ENCODE measurements at places on chromosomes 5 and 9.

GRCh38 chr5:157494178-157494832, 34.3 kb downstream of the NIPAL4 start:
- DNase-seq = no peak

GRCh38 chr5:173318881-173319620, 9.2 kb downstream of the STC2 start:
- DNase-seq = no peak

DNA sequence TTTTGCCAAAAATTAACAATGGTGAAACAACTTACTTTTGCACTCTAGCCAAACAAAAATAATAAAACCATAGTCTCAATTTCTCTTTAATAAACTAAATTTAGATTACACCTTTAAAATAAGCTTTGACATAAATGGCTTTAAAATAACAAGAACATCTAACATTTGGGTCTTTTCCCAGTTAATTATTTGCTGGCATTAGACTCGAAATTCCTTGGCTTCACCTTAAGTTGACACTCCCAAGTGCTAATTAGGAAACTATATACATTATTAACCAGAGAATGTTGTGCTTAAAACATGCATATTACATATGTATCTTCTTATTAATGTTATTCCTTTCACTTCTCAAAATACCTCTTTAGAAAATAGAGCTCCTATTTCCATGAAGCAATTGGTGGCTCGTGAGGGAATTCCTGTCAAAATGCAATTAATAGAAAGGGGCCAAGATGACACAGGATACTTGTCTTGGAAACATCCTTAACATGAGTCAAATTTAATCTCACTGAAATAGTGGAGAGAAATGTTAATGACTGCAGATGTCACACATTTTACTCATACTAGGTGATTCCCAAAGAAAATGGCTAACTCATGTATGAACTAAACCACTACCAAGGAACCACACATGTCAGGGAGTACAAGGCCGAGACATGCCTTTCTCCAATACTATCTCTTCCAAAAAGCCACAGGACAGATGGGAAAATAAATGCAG, 932.9 kb upstream of the DMAC1 start:
- no peak for DNase-seq

- DNase-seq = no peak
Measured at GRCh38 chr5:34616651-34617050, 39.5 kb upstream of the RAI14 start.

DNA sequence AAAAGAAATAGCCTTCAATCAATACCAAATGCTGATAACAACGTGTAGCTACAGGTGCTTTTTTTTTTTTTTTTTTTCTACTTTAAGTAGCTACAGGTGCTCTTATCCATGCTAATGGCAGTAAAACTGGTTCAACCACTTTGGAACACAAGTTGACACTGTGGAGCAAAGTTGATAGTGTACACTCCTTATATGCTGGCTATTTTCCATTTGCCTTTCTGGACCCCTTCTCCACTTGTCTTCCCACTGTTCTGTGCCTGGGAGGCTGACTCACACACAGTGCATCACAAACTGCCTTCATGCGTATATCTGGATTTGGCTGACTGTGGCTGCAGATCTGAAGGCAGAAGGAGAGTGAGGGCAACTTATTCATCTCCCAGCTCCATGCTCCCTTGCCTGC, 247.9 kb downstream of the MSX2 start:
- DNase-seq = no peak

- no peak for DNase-seq
Measured at GRCh38 chr5:116947691-116948528, 373.3 kb upstream of the SEMA6A start.

DNA sequence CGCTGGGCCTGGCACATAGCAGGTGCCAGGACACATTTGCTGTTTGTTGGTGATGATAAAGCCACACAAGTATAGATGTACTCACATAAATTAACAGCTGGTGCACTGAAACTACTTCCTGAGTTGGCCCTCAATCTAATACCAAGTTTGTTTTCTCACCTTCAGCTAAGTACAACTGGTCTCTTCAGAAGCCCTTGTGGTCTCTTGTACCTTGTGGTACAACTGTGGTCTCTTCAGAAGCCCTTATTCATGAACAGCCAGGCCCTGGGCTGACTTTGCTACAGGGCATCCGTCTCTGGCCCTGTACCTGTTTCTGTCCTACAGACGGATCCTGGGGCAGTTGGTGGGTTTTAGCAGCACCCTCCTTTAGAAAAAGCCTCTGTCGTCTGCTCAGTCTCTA, 81.5 kb downstream of the DAB2IP start:
- no peak for DNase-seq

DNA sequence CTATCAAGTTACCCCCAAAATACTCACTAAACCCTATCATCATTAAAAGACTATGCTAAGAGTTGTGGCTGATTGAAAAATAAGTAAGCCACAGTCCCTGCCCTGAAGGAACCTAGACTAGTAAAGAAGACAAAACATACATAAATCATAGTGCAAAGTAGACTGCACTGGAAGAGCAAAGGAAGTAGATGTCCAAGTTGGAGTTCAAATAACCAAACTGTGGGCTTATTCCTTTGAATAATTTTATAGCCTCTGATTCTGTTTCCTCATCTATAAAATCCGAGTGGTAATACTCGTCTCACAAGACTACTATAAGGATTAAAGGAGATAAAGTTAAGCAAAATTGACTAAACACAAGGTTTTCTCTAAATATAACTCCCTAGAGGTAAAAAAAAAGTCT, 140.4 kb downstream of the TLE1 start:
- DNase-seq = no peak

- no peak for DNase-seq
Measured at GRCh38 chr5:1797103-1797800, 2.4 kb downstream of the MRPL36 start.
